Calu3 (cell line): ENCODE measurements at places on chromosomes 1 and 21.

DNA sequence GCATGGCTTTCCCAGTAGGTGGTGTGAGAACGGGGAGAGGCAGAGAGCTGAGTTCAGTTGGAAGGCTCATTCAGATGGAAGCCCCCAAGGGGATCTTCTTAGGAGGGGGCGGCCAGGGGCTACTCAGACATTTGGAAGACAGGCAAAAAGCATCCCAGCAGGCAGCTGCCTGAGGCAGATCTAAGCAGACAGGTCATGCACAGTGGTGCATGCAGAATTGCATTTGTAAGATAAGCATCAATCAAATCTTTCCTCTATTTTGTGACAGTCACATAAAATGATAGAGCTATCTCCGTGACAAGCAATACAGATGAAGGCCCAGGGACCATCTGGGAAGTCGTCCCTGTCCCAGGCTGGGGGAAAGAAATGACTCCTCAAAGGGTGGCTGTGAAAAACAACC, 3.8 kb downstream of the RAB3B start:
- DNase-seq = no peak

DNA sequence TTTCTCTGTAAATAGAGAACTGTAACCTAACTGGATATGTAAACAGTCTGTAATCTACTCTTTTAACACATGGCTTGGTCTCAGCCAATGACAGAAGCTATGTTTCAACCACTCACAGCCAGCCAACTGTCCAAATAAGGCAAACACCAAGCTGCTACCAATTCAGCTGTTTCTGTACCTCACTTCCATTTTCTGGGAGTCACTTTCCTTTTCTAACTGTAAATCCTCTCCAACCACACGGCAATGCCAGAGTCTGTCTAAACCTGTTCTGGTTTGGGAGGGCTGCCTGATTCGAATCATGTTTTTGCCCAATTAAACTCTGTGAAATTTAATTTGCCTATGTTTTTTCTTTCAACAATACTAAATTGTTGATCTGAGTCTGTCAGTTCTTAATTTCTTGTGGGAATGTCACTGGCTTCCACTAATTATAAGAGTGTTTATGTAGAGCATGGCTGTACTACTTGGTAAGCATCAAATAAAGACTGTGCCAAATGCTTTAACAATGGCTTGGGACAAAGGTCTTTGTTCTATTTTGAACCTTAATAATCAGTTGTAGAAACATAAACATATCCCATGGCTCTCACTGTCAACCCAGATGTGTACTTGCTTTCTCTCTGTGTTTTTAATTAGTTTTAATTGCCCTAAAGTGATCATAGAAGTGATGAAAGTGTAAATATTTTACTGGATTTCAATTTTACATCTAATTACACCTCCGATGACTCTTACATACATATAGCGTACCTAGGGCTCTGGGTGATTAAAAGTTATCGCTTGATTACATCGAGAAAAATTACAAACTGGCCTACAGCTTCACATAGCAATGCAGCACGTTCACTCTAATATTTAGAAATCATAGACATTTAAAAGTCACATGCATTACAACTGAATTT, 1144.6 kb upstream of the TMPRSS15 start:
- no peak for DNase-seq

- DNase-seq = peak; percentile 47
These were observed at the start of gene SLC6A17 for GRCh38 chr1:110150330-110151174. TSS of gene SLC6A17 (plus strand) at chr1:110150494. CDS start at chr1:110166930, 16,436 bp downstream.

DNA sequence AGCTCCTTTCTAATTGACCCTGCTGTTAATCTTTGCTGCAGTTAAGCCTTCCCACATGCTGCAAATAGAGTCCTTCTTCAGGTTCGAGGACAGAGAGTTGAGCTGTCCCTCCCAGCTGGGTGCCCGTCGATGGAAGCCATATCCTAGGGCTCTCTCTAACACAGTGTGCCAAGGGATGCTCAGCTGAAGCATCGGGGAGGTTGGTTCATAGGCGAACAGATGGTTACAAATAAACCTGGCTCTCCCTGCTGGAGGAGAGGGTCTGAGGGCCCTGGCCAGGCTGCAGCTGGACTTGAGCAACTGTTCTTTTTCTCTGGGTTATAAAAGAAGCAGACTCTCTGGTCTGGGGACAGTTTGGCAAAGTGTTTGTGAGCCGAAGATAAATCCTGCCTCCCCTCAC, 120.3 kb upstream of the C8B start:
- no peak for DNase-seq

- DNase-seq = no peak
These were observed 47.6 kb downstream of the SEC16B start for GRCh38 chr1:177922209-177922608.

DNA sequence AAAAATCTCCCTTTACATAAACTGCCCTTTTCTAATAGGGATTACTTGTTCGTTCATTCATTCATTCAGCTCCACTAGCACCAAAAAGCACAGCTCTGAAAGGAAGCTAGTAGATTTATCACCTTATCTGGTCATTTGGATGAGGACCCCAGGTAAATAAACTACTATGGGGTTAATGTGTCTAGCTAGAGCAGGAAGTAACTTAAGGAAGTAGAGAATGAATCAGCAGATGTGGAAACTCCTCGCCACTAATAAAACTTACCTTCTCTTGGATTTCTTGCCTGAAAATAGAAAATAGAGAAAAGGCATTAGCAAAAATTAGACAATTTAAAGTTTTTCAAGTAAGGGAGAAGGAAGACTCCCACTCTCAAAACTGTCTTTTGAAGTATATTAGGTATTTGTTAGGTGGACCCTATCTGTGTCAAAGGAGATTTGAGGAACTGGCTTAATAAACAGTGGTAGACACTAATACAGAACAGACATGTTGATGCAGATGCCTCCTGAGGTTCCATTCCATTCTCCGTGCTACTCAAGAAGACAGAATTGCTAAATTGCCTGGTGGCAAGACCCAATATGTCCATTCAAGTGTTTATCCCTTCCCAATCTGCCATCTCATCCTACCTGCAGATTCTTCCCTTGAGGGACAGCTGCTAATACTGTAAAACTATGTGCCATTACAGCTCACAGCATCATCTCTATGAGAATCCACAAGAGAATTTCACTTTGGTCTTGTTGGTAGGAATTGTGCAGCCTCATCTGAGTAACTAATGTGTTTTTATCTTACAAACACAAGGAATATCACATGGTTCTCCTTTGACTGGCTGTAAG, 14.9 kb downstream of the SELL start:
- DNase-seq = no peak

DNA sequence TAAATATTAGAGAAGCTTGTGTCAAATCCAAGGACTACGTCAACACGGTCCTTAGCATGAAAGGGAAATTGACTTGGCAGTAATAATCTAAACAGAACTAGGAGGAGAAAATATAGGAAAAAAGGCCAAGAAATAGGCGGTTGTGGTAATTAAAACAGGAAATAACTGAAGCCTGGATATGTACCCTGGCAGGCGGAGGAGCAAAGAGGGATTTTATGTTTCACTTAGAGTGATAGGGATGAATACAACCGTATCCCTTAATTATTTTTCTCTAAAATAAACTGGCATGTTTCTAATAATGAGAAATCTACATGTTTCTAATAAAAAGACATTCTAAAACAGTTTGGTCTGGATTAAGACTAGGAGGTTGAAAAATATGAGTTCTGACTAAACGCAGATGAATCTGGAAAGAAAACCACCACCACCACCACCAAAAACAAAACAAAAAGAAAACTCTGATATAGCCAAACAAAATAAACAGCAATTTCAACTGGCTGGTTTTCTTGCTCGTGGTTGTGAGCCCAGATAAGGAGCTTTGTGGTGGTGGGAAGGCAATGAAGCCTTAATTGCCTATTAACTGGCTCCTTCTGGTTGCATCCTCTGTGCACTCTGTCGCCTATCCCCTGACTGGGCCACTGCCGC, 334.2 kb upstream of the SNX7 start:
- DNase-seq = no peak

DNA sequence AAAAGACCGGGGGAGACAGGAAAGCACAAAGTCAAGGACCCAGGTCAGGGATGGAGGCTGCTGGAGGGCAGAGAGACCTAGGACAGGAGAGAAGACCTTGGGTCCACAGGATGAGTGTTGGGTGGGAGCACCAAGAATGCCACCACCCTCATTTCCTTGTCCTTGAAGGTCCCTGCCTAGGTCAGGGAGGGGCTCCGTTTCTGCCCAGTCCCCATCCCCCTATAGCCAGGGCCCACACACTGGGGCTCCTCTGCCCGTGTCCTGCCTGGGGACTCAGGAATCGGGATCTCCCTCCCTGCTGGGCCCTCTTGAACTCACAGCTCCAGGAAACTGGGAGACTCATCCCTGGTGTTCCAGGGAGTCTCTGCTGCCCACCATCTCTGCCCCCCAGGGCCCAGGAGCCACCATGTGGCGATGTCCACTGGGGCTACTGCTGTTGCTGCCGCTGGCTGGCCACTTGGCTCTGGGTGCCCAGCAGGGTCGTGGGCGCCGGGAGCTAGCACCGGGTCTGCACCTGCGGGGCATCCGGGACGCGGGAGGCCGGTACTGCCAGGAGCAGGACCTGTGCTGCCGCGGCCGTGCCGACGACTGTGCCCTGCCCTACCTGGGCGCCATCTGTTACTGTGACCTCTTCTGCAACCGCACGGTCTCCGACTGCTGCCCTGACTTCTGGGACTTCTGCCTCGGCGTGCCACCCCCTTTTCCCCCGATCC, 584 bp downstream of the TINAGL1 start:
- DNase-seq = no peak

DNA sequence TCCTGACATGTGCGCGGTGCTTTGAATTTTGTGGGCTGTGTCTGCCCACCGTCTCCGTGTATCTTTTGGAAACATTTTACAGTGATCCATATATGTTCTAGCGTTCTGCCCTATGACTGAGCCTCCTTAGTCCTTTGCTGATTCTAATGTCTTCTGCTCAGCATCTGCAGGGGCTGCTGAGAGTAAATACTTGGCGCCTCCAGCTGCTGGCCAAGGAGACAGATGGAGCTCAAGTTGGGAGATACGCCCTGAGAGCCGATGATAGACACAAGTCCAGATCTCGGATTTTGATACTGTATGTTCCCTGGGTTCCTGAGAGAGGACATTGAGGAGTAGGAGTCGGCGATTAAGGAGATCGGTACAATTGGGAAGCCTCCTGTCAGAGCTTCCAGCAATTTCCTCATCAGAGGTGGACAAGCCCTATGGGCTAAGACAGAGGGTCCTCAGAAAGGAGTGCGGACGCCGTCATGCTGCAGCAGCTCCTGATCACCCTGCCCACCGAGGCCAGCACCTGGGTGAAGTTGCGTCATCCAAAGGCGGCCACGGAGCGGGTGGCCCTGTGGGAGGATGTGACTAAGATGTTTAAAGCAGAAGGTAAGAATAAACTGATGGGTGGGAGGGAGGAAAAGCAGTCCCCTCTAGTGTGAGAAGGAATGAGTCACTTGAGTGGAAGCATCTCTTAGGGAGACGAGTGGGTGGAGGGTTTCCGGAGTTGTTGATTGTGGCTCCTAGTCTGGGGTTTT, 390 bp downstream of the ZFP69B start:
- DNase-seq = peak; percentile 1

DNA sequence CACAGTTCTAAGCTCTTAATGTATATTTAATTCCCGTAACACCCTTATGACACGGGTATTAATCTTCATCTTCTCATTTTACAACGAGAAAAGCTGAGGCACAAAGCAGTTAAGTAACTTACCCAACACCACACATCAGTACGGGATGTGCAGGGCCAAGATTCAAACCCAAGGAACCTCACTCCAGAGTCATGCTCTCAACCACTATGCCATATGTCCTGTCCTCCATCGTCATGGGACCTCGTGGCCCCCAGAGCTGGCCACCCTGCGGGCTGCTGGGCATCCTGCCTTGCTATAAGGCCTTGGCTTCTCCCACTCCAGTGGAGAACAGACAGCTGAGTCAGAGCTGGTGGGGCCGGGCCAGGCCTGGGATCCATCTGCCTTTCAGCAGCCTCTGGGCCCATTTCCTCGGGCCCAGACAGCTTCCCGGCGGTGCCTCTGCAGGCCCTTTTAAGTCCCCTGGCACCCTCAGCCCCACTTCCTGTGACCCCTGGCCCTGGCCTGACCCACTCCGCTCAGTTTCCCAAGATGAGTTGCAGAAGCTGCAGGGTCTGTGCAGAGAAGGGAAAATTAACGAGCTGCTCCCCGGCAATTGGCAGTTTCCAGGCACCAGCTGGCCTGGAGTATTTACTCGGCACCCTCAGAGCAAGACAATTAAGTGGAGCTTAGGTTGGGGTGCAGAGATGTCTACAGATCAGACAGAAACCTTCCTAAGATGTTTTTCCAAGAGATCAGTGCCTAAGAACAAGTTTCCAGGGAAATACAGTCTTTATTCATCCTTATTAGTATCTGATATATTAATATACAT, 98.2 kb downstream of the EPHB2 start:
- no peak for DNase-seq

DNA sequence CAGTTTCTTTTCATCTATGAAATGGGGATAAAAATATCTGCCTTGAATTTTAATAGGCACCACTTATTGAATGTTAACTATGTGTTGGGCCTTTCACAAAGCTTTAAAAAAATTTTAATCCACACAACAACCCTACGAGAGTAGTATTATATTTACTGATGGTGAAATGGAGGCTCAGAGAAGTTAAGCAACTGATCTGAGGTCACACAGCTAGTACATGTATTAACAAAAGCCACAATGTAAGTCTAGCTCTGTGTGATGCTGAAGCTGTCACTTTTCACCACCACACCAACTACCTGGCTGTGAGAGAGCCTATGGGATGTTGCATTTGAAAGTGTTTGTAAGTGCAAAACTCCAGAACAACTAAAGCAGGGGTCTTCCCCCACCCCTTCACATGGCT, 44.1 kb downstream of the LRRN2 start:
- no peak for DNase-seq

DNA sequence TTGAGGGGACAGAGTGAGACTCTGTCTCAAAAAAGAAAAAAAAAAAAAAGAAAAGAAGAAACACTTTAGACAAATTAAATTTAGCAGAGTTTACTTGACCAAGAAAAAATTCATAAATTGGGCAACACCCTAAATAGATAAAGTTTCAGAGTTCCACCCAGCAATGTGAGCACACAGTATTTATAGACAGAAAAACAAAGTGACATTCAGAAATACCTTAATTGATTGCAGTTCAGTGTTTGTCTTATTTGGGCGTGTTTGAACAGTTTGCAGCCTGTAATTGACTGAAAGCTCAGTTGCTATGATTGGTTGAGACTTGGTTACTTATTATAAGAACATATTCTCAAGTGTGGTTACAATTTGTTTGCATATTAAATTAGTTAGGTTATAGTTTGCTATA, 603.5 kb upstream of the NEGR1 start:
- no peak for DNase-seq
